ENCODE measurements at places on chromosomes 4 and X. TPM values are rescaled to one million over a fixed set of nuclear protein-coding genes. Genes with fewer than 3 reads are reported as not detected.

Gene SLC2A9
- not detected for total RNA-seq

Gene CENPE
- 12.4 TPM for total RNA-seq

Gene DOCK11
- 5.9 TPM for total RNA-seq

Gene AKAP14
- not detected for total RNA-seq

Gene CNKSR2
- 3.0 TPM for total RNA-seq

Gene VGLL1
- not detected for total RNA-seq

Gene LONRF3
- 2.4 TPM for total RNA-seq

Gene SPANXC
- not detected for total RNA-seq

Gene ASB5
- total RNA-seq: 5.2 TPM

Gene MYOZ2
- 0.24 TPM for total RNA-seq

Gene AFM
- total RNA-seq: not detected

Gene ADGRA3
- 50.8 TPM for total RNA-seq

Gene G3BP2
- 386 TPM for total RNA-seq

Gene SPP1
- 1,422 TPM for total RNA-seq
